Activated CD4-positive, alpha-beta T cell treated with anti-CD3 and anti-CD28 coated beads, Interleukin-2, amount 50 U/mL, for 1 hour (primary cell): ENCODE measurements at places on chromosomes 3 and 15.

- no peak for DNase-seq
These were observed 50.1 kb upstream of the UBE2E2 start for GRCh38 chr3:23152989-23153388.

DNA sequence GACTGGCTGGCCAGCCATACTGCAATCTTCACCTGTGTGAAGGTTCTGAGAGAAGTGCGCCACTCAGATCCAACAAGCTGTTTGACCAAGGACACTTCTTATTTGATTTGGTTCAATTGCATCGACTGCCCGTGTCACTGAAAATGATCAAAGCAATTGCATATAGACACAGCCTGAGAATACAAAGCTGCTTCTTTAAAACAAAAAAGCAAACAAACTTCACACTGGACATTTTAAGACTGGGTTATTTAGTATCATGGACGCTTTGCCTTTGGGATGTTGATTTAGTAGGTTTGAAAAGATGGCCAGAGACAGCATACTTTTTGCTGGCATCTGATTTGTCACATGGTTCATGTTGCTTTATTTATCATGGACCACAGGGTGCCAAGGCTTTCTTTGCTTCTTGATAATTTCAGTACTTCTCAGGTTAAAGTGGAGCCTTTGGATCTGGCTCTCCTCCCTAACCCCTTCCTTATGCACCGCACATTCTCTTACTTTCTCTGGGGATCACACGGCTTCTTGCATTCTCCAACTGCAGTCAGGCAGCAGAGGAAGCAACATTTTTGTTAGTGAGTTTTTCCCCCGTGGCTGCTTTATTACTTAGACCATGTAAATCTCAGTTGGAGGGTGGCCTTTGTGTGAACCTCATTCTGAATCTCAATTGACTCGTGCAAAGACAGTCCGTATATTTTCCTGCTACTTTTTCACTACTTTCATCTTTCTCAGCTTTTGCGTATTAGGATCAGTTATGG is 151.0 kb downstream of the CD47 start:
- DNase-seq: no peak

DNA sequence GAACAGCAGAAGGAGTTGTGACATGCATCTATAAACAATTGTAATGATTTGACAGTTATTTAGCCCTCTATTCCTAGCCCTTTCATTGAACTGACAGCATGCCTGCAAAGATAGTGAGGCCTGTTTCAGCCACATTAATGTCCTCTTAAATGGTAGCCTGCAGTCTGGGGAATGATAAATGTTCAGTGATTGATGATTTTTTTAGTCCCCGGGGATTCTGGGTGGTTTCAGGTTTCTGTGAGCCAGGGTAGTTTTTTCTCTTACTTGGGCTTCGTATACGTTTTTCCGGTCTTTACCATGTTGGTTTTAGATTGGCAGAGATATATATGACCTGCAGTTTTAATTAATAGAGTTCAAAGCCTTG is 172.0 kb downstream of the TCF12 start:
- no peak for DNase-seq

DNA sequence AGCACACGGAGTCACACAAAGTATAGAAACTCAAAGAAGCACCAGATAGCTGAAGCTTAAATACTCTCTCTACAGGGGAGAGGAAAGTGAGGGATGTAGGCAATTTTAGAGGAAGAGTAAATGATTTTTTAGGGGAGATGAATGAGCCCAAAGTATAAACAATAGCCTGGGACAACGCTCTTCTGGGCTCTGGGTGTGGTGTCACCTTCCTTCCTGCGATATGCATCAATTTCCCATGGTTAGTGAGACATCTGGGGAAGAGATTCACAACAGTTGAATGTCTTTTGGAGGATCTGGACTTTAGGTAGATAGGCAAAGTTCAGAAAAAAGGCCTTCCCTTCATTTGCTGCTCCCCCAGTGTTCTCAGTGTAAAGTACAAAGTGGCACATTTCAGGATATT is 125.2 kb downstream of the EFHB start:
- DNase-seq: no peak

DNA sequence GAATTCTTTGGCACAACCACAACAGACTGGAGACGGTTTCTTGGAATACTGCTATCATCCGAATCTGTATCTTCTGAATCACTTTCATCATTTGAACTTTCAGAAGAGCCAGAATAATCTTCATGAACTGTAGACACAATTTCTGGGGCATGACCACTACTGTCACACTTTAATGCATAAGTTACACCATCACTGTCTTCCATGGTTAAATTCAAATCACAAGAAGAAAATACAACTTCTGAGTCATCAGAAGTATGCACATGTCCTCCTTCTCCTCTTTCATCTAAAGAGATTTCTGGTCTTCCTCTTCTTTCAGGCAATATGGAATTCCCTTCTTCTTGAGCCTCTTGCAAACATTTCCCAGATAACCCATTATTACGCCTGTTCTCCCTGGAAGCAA is 42.5 kb downstream of the SETD2 start:
- DNase-seq: no peak

DNA sequence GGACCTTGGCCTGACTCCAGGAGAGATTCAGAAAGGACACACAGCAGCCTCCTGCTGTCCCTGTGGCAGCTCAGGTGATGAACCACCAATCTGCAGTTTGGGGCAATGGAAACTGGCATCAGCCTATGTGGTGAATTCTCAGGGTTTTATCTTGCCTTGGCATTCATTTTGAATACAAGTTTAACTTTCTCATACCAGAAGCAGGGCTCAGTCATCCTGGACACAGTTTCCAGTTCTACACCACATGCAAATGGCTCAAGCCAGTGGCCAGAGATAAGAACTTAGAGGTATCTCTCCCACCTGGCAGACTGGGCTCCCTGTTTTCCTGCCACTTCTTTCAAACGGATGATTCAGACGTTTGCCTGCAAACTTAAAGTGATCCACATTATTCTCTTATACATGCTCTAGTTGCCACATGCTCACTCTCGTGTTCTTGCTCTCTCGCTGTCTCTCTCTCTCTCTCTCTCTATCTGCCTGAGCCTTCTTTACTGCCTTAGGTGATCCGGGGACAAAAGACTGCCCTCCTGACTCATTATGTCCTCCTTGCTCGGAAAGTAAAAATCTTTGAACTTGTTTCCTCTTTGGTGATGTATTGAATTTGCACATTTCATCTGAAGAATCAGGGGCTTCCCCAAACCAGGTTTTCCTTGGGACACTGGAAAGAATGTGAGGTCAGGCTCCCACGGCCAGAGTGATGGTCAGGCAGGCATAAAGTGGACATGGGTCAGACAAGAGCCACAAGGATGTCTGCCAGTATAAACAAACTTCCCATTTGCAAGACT is 99.6 kb upstream of the STT3B start:
- DNase-seq: no peak

GRCh38 chr3:5442106-5442785 is 254.7 kb downstream of the EDEM1 start:
- no peak for DNase-seq
